Urinary bladder (tissue), 4 donors: ENCODE measurements at places on chromosomes 11 and 22.

GRCh38 chr11:119635776-119636175 is 93.2 kb downstream of the NECTIN1 start:
- no peak for DNase-seq

DNA sequence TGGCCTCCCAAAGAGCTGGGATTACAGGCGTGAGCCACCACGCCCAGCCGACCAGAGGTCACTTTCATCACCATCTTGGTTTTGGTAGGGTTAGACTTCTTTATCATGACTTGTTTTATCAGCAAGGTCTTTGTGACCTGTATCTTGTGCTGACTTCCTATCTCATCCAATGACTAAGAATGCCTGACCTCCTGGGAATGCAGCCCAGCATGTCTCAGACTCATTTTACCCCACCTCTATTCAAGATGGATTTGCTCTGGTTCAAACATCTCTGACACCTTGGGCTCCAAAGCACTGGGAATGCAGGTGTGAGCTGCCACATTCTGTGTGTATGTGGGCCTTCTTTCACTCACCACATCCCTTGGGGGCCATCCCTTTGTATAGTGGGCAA is 5.1 kb upstream of the TALDO1 start:
- no peak for DNase-seq

GRCh38 chr22:46971099-46971763 is 208.8 kb downstream of the TBC1D22A start:
- DNase-seq, result peak; percentile 35

- DNase-seq, result no peak
Measured at GRCh38 chr22:25758316-25758715, 16.3 kb downstream of the MYO18B start.

DNA sequence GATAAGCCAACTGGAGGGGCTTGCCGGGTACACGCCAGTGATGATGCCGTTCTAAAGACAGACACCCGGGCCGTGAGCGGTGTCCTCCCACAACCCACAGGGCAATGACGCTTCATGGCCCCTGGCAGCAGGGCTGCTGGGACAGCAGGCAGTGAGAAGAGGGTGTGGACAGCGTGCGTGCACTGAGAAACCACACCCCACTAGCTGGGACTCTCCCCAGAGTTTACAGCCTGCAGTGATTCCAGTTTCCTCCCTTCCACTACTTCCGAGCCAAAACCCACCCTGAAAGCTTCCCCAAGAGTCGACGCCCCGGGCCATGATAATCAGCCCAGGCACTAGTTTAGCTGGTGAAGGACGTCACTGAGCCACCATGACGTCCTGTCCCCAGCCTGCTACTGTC is 29.2 kb downstream of the CPT1A start:
- DNase-seq, result no peak

GRCh38 chr22:36028646-36029405 is at the start of gene RBFOX2:
TSS of gene RBFOX2 (minus strand) at chr22:36028824. CDS start at chr22:36028425, 399 bp downstream.
- peak; percentile 91 for DNase-seq

DNA sequence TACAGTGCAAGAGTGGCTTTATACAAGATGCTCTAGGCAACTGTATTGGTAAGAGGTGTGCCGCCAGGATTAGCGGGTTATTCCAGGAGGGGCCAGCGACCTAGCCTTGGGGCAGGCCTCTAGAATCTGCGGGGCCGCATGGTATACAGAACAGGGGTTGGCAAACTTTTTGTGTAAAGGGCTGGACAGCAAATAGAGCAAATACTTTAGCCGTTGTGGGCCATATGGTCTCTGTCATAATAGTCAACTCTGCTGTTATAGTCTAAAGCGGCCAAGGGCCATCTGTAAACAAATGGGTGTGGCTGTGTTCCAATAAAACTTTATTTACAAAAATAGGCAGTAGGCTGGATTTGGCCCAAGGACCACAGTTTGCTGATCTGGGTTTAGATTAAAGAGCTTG is 32.6 kb downstream of the FBLN1 start:
- no peak for DNase-seq

DNA sequence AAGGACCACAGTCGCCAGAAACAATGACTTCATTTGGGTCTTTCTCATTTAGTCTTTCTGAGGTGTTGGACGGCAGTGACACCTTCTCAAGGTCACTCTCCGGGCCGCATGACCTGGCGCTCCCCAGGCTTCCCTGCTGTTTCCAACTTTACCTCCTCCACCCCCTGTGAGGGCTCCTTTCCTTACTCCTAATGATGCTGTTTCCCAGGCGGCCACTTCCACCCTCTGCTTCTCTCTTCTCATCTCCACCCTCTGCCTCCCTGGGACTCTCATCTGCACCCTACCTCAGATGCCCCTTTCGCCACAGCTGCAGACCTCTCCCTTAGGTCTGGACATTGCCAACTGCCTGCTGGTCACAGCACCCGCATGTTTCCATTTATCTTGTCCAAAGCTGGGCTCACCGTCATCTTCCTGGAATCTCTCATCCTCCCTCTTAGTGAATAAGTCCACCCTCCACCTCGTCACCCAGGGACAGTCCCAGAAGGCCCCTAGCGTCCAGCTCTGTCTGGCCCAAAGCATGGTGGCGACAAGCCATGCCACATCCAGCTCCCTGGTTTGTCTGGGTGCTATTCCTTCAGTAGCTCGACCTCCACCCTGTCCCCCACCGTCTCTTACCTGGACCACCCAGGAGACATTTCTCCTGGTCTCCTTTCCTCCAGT is 113.8 kb downstream of the BUD13 start:
- no peak for DNase-seq

GRCh38 chr11:121634889-121635288 is 182.1 kb upstream of the SORL1-AS1 start:
- DNase-seq, result no peak

DNA sequence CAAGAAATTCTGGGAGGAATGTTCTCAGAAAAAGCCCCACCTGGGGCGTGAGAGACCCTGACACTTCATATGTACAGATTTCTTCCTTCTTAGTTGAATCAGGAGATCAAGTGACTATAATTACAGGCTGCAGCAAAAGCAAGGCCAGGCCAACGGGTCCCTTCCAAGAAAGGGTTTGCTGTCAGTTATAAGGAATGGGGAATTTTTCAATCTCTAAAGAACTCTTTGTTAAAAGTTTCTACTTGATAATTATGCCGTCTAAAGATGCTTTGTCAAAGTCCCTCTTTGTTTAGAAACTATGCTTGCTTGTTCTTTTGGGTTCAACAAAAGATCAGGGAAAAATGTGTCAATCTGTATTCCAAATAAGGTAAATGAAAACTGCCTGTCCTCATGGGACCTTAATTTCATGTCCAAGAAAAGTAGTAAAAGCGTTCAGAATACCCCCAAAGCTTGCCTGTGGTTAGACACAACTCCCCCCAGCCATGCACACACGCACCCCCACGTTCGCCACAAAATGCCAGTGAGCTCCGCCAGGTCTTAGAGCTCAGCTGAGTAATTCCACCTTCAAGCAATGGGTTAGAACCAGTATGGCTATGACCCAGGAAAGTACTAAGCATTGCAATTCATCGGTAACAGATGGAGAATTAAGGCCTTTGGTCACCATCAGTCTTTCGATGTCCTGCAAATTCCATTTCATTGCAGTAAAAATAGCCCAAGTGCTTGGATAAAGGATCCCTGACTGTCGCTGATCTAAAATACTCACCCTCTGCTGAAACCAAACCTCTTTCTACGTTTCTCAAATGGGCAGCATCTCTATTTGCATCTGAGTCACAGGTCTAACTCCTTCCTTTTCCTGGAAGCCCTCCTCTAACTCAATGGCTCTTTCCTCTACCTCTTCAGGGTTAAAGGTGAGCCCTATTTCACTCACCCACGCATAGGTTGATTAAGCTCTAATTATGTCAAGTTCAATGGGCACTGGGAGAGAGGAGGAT is 419.2 kb upstream of the SYN3 start:
- DNase-seq, result no peak

DNA sequence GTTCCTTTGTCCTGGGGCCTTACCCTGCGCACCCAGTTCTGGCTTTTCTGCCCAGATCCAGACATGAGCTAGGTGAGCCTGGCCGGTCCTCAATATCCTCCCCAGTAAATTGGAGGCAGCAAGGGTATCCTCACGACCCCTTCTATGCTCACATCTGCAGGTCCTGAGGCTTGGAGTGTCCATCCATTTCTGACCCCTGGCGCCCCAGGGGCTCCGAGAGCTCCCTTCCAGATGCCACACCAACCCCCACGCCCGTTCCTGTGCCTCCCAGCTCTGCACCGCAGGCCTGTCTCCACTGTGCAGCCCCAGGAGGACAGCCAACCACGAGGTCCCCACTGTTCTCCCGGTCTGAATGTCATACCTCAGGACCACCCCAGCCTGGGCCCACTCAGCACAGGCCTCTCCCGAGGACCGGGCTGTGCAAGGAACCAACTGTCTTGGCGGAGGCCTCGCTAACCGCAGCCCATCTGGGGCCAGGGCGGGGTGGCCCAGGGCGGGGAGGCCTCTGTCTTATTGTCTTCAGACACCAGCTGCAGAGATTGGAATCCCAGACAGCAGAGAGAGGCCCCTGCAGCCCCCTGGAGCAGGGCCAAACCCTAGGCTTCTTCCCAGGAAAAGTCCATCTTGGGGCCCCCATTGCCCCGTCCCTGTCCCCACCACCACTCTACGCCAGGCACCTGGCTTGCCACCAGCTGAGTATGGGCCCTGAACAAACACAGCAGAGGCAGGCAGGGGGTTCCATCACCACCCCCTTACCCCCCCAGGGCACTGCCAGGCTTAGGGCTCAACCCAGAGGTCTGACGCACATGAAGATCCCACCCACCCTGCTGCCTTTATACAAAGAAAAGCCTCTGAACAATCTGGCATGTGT is 39.3 kb downstream of the ALX4 start:
- no peak for DNase-seq

GRCh38 chr22:16968218-16968595 is 39.8 kb downstream of the GAB4 start:
- no peak for DNase-seq

DNA sequence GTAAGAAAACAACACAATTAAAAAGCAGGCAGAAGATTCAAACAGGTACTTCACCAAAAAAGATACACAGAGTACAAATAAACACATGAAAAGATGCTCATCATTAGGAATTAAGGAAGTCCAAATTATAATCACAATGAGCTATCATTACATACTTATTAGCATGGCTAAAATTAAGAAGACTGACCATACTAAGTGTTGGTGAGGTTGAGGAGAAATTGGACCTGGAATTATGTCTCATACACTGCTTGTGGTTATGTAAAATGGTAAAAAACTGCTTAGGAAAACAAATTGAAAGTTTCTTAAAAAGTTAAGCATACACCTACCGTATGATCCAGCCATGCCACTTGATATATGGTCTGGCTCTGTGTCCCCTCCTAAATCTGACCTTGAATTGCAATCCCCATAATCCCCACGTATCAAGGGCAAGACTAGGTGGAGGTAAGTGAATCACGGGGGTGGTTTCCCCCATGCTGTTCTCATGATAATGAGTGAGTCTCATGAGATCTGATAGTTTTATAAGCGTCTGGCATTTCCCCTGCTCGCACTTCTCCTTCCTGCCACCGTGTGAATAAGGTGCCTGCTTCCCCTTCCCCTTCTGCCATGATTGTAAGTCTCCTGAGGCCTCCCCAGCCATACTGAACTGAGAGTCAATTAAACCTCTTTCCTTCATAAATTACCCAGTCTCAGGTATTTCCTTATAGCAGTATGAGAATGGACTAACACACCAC is 4.8 kb downstream of the SAAL1 start:
- DNase-seq, result no peak

- no peak for DNase-seq
Measured at GRCh38 chr11:82995754-82996398, 75.8 kb downstream of the RAB30 start.

GRCh38 chr11:117827521-117828511 is 3.3 kb upstream of the FXYD2 start:
- DNase-seq, result no peak

DNA sequence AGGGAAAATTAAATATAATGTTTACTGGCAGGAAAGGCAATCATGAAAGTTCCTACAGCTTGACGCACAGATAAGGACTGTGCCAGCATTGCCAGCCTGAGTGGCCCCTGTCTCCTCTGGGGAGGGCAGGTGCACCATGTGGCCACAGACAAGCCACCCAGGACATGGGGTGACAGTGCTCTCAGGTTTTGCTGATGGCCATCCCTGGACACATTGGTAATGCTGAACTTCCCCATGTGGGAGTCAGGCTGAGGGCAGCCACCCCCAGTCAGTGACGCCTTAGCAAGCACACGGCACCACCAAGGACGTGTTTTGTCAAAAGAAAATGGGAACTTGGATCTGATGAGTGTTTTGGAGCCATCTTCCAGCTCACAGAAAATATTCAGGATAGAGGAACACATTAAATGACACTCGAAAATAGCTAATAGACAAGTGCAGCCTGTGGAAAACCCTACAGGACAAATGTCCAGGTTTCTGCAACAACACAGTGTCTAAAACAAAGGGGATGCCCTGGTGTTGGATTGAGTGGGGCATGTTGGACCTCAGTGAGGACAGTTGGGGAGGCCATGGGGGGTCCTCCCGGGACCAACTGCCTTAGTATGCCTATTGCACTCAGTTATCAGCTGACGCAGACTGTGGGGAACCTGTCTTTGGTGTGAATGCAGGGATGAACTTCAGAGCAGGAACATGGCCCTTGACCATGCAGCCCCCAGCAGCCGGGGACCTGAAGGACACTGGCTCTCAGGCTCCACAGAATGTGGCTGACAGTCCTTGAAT is 1450.5 kb downstream of the BRD1 start:
- DNase-seq, result no peak

- DNase-seq, result no peak
Measured at GRCh38 chr11:65051398-65051858, 6.9 kb downstream of the NAALADL1 start.

GRCh38 chr11:61406067-61406466 is 13.7 kb downstream of the TMEM216 start:
- DNase-seq, result no peak

DNA sequence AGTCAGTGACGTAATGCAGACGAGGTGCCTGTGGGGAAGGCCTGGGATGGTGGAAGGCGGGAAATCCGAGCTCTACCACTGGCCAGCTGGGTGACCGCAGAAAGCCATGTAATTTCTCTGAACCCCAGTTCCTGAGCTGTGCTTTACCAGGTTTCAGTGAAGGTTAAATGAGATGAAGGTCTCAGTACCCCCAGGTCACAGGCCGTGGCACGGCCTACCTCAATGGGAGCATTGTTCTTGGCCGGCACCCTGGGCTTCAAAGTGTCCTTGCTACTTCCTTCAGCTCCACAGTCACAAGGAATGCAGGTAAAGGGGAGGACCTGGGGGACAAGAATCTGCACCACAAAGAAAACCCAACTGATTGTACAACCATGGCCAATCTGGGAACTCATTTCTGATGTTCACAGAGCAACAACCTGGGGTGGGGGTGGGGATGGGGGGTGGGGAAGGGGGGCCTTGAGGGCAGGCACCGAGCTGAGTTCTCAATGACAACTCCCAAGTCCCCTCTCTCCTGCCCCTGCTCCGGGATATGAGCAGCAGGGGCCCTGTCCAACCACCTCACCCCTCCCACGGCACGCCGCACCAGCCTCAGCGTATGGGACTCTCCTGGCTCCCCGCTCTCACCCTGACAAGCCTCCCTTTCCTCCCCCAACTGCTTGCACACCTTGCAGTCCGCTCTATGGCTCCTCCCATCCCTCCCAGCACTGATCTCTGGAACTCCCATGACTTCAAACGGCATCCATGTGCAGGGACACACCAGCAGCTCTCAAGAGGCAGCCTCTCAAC is 59.1 kb upstream of the ARFGAP3 start:
- DNase-seq, result no peak
